Left kidney (tissue), 8 donors: ENCODE measurements at places on chromosomes 4 and X. TPM values are rescaled to one million over a fixed set of nuclear protein-coding genes. Genes with fewer than 3 reads are reported as not detected.

The NIPAL1 gene
- 11.0 TPM for polyA plus RNA-seq

The GLRB gene
- 16.5 TPM for polyA plus RNA-seq

The TMSB15C gene
- polyA plus RNA-seq: 19.6 TPM

The ATP6AP2 gene
- 190 TPM for polyA plus RNA-seq

The C1QTNF7 gene
- polyA plus RNA-seq: 27.6 TPM

The SATL1 gene
- polyA plus RNA-seq: 0.57 TPM

The SCML2 gene
- 13.1 TPM for polyA plus RNA-seq

The PDE5A gene
- 56.0 TPM for polyA plus RNA-seq

The HADH gene
- 107 TPM for polyA plus RNA-seq

DNA sequence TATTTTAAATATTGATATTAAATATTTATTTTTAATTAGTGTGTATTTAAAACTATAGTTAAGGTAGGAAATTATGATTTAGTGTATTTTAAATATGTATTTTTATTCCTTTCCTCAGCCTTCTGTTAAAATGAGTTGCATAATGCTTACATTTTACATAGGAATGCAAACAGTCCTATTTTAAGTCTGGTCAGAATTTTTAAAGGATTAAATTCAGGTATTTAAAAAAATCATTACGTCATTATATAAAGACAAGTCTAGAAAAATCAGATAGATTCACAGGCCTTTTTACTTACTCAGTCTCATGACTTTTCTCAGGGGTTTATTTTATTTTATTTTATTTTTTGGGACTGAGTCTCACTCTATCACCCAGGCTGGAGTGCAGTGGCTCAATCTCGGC lies 50.4 kb upstream of the RPA4 start:
- DNase-seq: no peak

DNA sequence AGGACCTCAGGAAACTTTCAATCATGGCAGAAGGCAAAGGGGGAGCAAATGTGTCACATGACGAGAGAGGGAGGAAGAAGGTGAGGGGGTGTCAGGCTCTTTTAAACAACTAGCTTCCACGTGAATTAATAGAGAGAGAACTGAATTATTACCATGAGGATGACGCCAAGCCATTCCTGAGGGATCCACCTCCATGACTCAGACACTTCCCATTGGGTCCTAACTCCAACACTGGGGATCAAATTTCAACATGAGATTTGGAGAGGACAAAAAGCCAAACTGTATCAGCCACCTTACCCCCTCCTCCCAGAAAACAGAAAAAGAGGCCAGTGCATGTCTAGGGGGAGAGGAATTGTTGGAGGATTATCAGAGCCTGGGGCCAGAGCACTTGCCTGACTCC lies 40.4 kb upstream of the LAS1L start:
- no peak for DNase-seq

DNA sequence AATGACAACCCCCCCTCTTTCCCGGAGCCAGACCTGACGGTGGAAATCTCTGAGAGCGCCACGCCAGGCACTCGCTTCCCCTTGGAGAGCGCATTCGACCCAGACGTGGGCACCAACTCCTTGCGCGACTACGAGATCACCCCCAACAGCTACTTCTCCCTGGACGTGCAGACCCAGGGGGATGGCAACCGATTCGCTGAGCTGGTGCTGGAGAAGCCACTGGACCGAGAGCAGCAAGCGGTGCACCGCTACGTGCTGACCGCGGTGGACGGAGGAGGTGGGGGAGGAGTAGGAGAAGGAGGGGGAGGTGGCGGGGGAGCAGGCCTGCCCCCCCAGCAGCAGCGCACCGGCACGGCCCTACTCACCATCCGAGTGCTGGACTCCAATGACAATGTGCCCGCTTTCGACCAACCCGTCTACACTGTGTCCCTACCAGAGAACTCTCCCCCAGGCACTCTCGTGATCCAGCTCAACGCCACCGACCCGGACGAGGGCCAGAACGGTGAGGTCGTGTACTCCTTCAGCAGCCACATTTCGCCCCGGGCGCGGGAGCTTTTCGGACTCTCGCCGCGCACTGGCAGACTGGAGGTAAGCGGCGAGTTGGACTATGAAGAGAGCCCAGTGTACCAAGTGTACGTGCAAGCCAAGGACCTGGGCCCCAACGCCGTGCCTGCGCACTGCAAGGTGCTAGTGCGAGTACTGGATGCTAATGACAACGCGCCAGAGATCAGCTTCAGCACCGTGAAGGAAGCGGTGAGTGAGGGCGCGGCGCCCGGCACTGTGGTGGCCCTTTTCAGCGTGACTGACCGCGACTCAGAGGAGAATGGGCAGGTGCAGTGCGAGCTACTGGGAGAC lies 1.6 kb downstream of the PCDH10 start:
- no peak for DNase-seq

GRCh38 chrX:124504111-124504983 lies 158.0 kb downstream of the SH2D1A start:
- no peak for DNase-seq

GRCh38 chr4:754221-755120 lies 48.8 kb downstream of the PCGF3 start:
- no peak for DNase-seq

DNA sequence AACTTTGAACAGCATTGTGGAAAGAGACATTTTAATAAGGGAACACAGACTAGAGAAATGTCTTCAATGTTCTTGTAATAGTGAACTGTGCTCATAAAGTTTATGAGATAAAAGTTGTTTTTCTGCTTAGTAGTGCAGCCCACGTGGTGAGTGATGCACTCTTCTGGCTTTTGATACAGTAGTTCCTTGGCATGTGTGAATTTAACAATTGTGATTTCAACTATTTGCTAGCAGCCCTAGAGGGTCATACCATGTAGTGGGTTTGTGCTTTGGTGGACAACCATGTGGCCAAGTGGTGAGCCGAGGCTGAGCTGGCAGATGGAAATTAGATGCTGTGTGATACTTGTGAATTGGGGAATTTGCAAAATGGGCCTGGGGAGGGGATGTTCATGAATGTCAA lies 116.2 kb upstream of the SLC4A4 start:
- DNase-seq: no peak

DNA sequence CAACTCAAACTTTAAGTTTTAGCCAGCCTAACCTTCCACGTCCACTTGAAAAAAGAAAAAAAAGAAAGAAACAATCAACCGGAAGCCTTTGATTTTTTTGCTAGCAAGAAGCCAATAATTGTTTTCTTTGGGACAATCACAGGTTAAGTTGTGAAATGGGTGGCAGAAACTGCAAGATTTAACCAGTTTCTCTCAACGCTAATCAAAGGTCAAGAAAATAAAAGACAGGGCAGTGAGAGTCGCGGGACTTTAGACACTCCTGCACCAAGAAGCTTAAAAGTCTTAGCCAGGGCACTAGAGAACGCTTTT lies 1.0 kb downstream of the ACSL1 start:
- no peak for DNase-seq

DNA sequence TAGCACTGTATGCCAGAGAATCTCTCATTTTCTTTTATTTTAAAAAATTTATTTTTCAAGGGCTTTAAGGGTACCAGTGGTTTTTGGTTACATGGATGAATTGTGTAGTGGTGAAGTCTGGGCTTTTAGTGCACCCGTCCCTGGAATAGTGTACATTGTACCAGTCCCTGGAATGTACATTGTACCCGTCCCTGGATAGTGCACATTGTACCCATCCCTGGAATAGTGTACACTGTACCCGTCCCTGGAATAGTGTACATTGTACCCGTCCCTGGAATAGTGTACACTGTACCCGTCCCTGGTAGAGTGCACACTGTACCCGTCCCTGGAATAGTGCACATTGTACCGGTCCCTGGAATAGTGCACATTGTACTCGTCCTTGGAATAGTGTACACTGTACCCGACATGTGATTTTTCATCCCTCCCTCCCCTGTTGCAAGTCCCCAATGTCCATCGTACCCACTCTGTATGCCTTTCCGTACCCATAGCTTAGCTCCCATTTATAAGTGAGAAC lies 56.1 kb upstream of the HELT start:
- no peak for DNase-seq

DNA sequence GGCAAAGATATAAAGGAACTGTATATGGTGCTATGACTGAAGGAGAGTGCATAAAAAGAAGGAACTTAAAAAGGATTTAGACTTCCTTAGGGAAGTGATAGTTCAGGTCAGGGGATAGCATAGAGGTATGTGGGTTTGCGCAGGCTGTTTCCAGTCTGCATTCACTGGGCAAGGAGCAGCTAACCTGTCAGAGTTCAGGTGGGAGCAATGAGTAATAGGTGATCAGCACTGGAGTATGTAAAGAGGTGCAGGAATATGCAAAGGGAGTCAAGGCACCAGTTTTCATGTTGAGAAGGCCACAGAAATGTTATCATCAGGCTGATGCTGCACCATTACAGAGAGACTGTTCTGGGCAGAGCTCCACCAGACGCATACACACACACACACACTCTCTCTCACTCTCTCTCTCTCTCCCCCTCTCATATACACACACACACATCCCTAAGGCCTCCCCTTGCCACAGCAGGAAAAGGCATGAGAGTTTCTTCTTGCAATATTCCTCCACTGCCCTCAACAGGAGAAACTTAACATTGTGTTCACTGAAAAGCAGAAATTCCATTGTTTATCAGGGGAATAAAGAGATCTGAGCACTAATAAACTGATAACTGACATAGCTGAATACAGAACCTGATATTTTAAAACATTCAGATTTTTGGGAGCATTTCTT lies 256.4 kb upstream of the GRID2 start:
- DNase-seq: peak; percentile 20

DNA sequence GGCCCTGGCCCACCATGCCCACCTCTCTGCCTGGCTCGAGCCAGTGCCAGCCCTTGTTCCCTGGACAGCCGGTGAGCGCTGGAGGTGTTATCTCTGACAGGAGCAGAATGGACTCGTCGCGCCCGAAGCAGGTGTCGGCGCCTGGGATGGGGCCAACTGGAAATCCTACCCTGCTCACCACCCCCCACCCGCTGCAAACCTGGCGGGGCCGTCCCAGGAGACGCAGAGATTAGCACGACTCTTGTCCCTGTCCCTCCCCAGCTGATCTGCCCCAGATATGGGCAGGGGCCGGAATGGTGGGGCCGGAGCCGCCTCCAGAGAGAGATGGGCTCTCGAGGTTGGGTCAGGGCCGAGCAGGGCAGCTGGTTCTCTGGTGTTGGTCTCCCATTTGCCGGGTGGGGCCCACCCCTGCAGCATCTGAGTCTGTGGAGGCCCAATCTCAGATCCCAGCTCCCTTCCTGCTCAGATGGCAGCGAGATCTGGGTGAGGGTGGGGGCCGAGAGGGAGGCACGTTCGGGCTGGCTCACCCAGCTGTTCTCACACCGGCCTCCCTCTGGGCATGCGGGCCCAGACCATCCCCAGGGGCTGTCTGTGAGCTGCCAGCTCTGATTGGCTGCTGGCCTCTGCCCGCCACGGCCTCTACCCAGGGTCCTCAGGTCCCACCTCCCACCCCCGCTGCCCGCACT lies 20.1 kb upstream of the FGFR3 start:
- DNase-seq: no peak

DNA sequence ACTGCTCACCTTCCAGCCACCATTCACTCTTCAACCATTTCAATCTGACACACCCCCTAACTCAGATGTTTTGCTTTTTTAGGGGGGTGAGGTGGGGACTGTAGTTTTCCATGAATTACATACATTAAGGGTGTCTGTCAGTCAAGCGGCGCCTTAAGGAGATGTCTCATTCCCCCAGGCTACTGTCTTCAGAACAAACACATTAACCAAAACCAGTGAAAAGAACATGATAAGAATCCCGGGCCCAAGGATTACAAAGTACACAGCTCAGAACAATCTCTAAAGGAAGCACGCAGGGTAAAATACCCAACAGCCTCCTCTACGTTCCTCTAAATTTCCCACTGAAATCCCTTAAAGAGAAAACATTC lies 62.5 kb upstream of the IRF2 start:
- DNase-seq: no peak

- no peak for DNase-seq
Measured at GRCh38 chr4:41296995-41297394, 40.3 kb downstream of the UCHL1 start.

DNA sequence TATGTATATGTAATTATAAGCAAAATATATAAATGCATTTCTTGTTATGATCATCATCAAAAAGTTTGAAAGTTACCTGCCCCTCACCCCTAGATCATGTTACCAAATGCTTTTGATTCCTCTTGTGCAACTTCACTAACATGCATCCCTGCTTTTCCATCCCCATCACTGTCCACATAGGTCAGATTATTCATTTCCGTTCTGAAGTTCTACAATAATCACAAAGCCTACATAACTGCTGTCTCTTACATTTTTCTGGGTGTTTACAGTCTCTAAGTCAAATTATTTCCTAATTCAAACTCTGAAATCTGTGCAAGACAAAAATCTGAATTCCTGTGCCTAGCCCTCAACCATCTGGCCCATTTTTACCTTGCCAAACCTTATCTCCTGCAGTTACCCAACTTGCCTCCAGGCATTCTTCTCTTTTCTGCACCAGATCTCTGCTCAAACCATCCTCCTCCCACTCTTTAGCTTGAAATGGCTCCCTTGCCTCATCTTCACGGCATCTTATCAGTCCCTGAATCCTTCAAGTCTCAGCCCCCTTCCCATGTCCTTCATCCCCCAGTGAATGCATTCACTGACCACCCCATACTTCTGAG lies 42.4 kb upstream of the SLC39A8 start:
- DNase-seq: no peak

DNA sequence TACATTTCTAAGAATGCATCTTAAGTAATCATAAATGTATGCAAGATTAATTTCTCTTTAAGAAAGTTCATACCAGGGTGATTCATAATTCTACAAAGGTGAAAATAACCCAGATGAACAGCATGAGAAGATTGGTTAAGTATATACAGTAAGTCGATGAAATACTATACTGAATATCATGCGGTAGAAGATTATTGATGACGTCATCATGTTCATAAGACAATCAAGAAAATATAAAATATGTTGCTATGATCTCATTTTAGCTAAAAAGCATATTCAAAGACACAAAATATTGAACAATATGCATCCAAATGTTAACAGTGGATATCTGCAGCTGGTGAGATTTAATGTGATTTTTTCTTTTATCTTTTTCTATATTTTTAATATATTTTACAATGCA lies 312.0 kb upstream of the FGF13 start:
- DNase-seq: no peak
